Right atrium auricular region (tissue), 2 donors: ENCODE measurements at places on chromosomes 11 and 22.
A peak's percentile ranks its signal among the peaks of the same experiment; 100 is the strongest.

GRCh38 chr11:15816260-15816871, 540.0 kb downstream of the SOX6 start:
- DNase-seq: peak; percentile 77

DNA sequence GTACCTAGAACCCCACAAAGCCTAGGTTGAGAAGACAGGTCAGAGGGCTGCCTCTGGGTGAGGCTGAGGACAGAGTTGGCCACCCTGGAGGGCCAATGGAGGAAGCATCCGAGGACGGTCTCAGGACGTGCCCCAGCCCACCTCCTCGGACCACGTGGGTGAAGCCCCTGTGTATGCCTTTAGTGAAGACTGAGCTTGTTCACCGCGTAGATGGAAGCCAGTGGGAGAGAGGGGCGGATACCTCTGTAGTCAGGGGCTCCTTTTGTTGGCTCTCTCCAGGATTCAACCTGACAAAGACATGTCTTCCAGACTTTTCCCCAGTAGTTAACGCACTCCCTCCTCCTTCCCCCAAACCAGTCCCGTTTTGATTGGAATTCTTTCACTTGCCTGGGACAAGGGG, 110.7 kb downstream of the ZBTB16 start:
- no peak for DNase-seq

DNA sequence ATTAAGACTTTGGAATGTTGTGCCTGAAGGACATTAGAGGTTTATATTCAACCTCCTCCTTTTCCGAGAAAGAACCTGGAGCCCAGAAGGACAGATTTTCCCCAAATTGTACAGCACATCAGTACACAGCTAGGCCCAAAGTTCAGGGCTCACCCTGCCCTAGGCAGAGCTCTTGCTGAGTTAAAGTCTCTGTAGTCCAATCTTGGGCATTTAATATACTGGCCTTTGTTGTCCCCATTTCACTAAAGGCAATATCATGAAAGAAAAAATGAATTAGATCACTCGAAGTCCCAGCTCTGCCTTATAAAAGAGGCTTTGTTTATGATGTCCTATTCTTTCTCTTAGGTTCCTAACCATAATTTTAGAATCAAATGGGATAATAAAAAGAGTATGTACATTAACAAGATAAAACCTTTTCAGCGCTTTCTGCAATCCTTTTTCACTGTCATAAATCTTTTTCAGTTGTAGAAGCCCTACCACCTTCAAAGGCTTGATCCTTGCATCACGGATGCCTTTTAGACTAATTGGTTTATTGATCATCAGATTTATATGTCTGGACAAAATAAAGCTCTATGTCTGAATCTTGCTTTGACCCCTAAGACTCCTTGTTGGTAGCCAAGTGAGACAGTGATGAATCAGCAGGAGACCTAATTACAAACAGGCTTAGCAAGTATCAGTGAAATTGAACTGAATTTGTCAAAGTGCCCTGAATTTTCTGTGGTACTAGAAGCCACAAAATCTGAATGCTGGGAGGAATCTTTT, 39.8 kb downstream of the RELT start:
- no peak for DNase-seq

GRCh38 chr11:7614656-7615055, 58.6 kb downstream of the CYB5R2 start:
- no peak for DNase-seq

DNA sequence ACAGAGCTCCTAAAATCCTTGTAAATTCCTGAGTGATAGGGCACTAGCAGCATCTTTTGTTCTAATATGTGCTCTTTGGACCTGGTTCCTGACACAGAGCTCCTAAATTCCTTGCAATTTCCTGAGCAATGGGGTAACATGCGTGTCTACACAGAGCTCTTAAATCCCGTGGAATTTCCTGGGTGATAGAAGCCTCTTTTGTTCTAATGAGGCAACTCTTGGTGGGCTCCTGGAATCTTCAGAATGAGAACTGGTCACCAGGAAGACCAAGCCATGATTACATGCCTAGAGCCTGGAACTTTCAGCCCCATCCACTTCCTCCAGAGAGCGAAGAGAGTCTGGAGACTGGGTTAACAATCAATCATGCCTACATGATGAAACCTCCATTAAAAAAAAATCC, 19.0 kb downstream of the RSF1 start:
- no peak for DNase-seq

- no peak for DNase-seq
Measured at GRCh38 chr11:107102692-107103477, 84.6 kb upstream of the GUCY1A2 start.

GRCh38 chr11:113178381-113179070, 135.9 kb upstream of the TTC12 start:
- DNase-seq: peak; percentile 50

- peak; percentile 67 for DNase-seq
Measured at GRCh38 chr22:38033522-38034277, 23.5 kb upstream of the PICK1 start.

- DNase-seq: peak; percentile 88
Measured at GRCh38 chr22:38017272-38017920, 33.0 kb upstream of the SOX10 start.

GRCh38 chr22:20646906-20647305, 127.0 kb upstream of the SERPIND1 start:
- no peak for DNase-seq

- DNase-seq: no peak
Measured at GRCh38 chr11:36164506-36165250, 124.5 kb downstream of the COMMD9 start.

DNA sequence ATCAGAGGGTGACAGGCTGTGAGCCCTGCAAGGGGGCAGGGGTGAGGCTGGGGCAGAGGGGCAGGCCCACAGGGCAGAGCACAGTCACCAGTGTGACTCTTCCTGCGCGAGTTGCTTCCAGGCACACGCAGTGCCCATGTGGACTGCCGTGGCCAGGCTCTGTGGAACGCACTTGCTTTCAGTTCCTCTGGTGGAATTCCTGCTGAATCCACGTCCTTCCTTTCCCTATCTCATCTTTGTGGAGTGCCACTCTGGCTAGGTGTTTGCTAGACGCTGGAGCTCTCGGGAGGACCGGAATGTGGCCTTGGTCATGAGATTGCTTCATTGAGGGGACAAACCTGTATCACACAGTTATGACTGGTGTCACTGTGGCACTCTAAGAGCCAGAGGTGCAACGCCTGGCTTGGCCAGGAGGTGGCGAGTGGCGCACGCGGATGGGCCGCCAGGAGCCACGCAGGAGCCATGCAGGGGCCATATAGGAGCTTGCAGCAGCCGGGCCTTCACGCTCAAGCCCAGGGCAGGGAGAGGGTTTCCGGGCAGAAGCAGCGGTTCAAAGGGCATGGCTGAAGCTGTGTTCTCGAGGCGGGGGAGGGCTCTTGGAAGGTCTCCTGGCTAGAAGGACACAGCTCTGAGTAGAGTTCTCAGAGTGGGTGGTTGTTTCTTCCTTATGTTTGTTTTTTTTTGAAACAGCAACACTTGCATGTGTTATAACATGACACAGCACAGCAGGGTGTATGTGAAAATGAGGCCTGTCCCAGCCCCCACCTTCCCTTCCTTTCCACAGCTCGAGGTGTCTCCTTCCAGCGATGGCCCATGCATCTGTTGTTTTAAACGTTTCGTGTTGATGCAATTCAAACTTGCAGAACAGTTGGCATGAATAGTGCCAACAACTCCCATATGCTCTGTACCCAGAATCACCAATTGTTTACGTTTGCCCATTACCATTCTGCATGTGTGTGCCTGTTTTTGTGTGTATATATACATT, 36.2 kb downstream of the TBC1D22A start:
- DNase-seq: peak; percentile 78

DNA sequence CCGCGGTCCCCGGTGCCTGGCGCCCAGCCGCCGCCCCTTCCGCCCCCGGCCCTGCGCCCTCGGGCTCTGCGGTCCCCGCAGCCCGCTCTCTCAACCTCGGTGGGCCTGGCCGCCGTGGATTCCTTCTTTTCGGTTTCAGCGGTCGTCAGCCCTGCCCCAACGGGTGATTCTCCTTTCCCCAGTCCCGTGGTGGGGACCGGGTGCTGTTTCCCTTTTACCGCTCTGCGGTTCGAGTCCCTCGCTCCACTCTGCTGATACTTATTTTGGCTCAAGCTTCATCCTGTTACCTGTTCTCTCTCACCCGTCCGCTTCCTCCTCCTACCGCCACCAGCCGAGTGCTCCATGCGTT, 494 bp downstream of the ZDHHC5 start:
- no peak for DNase-seq

GRCh38 chr11:64874308-64875240, 3.8 kb downstream of the EHD1 start:
- DNase-seq: no peak

DNA sequence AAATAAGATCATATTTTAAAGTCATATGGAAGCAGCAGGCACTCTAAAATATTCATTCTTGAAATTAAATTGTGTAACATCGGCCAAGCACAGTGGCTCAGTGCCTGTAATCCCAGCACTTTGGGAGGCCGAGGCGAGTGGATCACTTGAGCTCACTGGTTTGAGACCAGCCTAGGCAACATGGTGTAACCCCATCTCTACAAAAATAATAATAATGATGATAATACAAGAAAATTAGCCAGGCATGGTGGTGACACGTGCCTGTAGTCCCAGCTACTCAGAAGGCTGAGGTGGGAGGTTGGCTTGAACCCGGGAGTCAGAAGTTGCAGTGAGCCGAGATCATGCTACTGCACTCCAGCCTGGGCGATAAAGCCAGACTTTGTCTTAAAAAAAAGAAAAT, 77.4 kb downstream of the TRIM29 start:
- DNase-seq: no peak

GRCh38 chr11:16412525-16413172, 56.3 kb upstream of the SOX6 start:
- no peak for DNase-seq

DNA sequence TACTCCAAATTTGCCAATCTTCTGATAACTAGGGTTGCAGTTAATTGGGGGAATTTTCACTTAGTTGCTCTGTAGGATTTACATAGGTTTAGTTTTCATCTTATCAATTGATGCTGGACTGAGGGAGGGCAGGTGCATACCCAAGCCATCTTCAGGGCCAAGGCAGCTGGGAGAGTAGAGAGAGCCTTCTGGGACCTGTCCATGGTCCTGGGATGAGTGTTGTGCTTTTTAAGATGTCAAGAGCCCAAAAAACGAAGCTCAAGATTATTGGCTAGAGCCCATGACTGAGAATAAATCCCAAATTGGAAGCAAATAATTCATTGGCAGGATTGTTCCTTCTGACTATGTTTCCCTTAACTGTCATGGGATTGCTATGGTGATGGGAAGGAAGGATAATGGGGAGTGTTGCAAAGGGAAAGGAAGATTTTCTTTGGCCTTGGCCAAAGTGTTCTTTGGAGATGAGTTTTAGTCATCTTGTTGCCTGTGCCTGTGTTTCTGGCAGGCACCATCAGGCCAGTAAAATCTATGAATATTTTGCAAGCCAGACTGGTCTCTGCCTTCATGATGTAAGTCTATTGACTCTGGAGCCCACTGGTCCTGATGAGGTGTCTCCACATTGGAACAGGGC, 4.5 kb downstream of the SLC22A6 start:
- no peak for DNase-seq

DNA sequence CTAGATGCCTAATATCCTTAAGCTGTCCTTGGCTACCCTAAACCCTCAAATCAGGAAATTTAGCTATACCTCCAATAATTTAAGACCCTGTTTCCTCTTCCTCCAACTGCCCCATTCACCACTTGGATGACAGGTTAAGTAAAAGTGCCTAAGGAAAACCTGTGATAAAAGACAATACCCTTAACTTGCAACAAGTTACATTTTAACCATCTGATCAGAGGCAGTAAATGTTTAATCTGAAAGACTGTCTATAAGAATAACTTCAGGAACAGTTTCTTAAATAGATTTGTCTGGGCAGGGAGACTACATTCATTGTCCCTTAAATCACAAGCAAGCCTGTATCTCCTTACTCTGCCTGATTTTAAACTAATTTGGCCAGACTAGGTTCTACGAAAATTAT, 129.1 kb downstream of the APOL5 start:
- DNase-seq: no peak

- no peak for DNase-seq
Measured at GRCh38 chr11:93236741-93237675, 39.2 kb upstream of the SLC36A4 start.

- no peak for DNase-seq
Measured at GRCh38 chr11:117134431-117134830, 9.7 kb upstream of the PAFAH1B2 start.

DNA sequence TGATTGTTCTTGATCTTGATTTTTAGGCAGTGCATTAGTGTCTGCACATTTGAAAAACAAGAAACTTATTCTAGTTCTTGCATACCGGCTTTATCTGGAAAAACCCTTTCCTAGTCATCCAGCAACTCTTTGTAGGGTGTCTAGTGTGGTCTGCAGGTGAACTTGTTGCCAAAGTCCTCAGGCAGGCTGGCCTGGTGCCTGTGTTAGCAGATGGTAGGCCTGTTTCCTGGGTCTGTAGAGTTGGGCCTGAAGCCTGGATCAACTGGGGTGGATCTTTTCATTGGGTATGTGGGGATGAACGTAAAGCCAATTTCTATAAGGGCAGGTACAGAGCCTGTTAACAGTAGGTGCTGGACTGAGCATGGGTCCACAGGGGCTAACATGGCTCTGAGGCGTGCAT, 5.6 kb upstream of the GLYATL1 start:
- DNase-seq: no peak

GRCh38 chr11:120940160-120940848, 83.6 kb upstream of the TBCEL start:
- no peak for DNase-seq

GRCh38 chr11:125170001-125170509, 5.5 kb downstream of the PKNOX2 start:
- no peak for DNase-seq

- DNase-seq: no peak
Measured at GRCh38 chr11:86932259-86932585, 23.0 kb downstream of the FZD4 start.

DNA sequence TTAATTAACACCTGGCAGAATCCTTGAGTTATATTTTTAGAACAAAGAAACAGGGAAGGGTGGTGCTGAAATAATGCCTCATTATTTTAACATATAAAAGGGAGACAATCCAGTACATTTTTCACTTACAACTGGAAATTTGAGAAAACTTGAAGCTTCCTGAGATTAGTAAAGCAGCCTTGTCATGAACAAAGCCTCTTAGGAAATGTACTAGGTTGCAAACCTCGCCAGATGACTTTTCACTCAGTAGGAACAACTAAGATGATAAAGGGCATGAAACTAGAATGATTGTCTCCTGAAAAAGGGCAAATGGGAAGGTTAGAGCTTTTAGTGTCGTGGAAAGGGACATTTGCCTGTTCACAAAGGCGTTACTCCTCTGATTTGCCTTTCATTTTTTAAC, 289.6 kb downstream of the ETS1 start:
- no peak for DNase-seq

DNA sequence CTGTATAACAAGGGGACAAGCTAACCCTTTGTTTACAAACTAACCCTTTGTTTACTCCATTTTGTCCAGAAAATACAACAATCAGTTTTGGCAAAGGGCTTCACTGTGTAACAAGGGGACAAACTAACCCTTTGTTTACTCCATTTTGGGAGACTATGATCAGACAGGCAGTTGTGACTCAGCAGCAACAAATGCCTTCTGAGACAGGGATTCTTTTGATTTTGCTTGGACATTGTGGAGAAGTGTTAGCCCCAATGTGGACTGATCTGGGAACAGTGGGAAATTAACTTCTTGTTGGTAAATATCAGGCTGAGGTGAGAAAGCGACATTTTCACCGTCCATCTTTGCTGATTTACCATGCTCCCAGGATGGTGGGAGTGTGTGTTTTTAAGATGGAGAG, 983 bp downstream of the EHF start:
- DNase-seq: no peak
